GM04504 (cell line): ENCODE measurements at places on chromosomes 7 and 10.

DNA sequence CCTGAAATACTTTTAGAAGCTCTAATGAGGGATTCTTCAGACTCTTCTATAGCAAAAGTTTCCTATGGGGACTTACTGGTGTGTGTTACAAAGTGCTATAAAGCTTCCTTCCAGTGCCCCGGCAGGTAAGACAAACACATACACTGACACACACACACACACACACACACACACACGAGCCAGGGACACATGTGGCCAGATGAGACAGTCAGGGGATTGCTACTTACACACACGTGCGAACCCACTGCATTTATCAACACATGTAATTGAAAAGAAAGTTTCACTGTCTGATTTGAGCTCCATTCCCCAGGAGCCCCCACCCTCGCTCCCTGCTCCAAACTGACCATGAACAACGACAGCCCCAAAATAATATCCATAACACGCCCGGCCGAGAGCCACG, 119.8 kb downstream of the PRPF18 start:
- no peak for DNase-seq

DNA sequence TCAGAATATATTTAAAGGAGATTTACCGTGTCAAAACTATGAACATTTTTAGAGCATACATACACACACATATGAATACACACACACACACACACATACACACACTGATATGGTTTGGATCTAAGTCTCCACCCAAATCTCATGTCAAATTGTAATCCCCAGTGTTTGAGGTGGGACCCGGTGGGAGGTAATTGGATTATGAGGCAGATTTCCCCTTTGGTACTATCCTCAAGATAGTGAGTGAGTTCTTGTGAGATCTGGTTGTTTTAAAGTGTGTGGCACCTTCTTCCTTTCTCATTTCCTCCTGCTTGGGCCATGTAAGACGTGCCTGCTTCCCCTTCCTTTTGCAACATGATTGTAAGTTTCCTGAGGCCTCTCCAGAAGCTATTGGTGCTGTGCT, 515.0 kb upstream of the ZMIZ1 start:
- DNase-seq = no peak

DNA sequence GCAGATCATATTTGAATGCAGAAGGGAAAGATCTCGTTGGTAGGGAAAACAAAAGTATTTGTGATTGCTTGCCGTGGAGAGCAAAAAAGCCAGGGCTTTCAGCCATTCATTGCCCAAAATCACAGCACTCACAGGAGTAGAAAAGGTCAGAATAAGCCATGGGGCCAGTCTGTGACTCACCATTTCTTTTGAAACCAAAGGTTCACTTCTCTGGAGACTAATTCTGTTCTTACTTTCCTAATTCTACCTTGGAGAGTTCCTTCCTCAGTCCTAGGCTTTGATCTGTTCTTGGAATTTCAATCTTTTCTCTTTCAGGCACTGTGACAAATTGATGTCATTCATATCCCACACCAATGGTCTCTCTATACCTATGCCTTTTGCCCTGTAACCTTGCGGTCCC, 54.1 kb upstream of the FAM180A start:
- no peak for DNase-seq

DNA sequence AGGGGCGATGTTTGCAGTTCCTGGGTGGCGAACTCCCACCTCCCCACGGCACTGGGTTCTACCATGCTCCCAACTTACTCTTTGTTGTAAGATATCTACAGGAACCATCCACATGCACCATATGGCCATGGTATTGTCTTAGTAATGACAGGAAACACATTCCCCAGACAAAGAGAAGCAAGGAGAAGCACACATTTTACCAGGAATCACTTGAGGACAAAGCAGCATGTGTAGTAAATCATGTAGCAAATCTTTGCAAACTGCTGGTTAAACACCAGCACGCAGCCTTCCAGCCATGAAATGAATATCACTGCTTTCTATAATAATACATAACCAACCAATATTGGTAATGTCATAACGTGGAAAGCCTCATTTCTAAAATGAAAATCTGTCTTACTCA, 101.2 kb downstream of the NRP1 start:
- no peak for DNase-seq

DNA sequence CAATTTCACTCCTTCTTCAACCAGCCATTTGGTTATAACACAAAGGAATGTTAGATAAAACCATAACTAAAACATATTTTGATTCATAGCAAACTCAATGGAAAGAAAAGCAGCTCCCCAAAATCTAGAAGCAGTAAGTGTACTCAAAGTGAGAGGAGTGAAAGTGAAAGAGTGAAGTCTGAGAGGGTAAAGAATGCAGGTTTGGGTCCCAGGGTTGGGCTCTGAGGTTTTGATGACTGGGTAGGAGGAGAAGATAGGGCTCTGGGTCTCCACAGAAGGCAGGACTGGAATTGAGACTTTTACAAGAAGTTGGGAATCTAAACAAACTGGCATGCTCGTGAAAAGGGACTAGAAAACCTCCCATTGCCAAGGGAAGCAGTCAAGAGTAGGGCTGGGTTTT, 85.4 kb upstream of the RSU1 start:
- no peak for DNase-seq

GRCh38 chr10:67612577-67613537, 83.1 kb downstream of the CTNNA3 start:
- no peak for DNase-seq

DNA sequence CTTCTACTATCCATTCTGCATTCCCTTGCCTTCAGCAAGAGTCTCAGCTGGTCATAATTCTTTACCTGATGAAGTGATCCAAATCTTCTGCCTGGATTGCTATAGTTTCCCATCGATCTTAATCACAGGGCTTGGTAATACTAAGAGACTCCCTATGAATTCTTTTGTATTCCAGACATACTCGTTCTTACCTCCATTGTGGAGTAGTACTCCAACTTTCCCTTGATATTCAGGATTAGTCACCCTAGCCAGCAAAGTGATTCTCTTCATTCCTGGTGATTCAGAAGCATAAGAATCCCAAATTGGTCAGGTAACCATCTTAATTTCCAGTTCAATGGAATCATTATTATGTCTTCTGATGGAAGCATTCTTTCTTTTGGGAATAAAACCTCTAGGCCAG, 96.7 kb downstream of the TWIST1 start:
- DNase-seq = no peak

DNA sequence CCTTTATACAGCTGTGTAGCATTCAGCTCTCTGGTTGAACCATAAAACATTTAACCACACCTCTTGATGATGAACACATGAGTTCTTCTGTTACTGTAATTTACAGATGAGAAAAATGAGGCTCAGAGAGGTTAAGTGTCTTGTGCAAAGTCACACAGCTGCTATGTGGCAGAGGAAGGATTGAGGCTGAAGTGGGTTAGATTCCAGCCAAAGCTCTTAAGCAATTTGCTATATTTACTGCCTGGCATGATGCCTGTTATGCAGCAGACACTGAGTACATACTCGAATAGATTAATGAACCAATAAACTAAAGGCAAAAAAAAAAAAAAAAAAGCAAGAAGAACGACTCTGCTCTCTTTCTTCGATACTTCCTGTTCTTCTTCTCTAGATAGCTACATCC, 35.7 kb downstream of the GFRA1 start:
- DNase-seq = no peak

DNA sequence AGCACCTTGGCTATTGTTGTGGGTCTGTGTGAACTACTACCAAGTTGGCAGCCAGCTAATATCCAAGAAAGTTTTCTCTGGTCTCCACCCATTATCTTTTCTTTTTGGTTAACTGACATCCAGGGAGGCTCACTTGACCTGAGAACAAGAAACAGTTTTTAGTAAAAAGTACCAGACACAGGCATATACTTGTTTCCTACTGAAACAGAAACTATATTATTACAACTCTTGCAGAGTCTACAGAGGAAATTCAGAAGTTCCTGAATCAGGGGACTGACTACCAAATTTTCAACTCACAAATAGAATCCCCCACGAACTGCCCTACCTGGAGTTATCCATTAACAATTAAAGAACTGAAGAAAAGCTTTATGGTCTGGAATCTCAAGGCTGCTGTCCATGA, 168.9 kb downstream of the KCND2 start:
- DNase-seq = no peak

- DNase-seq = no peak
Observed at GRCh38 chr7:101201695-101202602, 1.1 kb upstream of the MOGAT3 start.

GRCh38 chr7:1028775-1029636, 15.3 kb upstream of the GPR146 start:
- peak; percentile 87 for DNase-seq

- no peak for DNase-seq
Observed at GRCh38 chr10:79020015-79020491, 48.7 kb upstream of the ZMIZ1 start.

DNA sequence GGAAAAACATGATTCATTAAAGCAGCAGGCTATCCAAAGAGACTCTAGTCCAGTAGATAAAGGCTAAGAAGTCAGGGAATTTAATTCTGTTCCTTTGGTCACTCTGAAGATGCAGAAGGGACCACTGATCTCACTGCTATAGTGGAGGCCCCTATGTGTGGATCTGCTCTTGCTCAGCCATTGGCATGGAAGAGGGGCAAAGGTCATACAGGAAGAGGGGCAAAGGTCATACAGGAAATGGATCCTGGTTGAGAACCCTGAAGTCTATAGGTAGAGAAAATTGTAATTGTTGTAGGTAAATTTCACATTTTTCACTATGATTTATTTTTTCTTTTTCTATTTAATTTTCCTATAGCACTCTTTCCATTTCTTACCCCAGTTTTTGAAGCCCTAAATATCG, 21.6 kb downstream of the OR2AE1 start:
- no peak for DNase-seq

DNA sequence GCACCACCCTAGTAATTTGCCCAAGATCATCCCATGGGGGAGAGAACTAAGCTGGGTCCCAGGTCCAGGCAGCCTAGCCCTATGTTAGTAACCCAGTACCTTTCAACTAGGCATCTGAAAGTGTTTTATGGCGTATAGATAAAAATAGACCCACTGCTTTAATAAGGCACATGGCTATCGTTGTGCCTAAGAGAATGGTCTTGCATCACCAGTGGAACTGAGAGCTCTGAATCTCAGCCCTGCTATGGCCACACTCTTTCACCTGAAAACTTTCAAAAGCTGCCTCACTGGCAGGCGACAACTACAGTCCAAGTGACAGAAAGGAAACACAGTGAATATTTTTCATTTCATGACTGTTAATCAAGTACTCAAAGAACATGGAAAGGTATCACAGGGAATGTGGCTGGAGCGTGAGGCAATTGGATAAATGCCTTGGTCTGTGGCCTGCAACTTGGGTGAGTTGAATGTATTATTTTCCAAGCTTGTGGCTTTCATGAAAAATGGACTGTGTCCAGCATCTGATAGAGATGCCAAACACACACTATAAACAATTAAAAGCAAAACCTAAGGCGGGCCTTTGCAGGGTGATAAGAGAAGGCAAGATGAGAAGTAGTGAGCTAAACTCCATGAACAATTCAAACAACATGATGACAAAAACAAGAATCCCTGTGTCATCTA, 18.0 kb upstream of the SFMBT2 start:
- no peak for DNase-seq

GRCh38 chr7:117005449-117005848, 52.1 kb downstream of the ST7 start:
- no peak for DNase-seq

DNA sequence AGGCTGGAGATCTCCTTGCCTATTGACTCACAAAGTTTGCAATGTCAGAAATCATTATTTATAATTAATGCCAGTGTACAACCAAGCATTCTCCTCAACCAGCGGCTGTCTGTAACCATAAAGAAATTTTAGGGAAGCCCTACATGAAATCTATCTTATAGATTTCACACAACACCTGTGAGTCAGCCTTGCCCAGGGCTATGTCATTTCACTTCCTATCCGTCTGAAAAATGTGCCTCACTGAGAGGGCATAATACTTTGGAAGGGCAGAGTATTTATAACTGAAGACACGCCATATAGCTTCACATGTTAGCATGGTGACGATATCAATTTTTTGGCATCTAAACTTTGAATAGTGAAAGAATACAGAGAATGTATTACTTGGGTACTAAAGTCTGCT, 296.6 kb upstream of the ETV1 start:
- DNase-seq = no peak

DNA sequence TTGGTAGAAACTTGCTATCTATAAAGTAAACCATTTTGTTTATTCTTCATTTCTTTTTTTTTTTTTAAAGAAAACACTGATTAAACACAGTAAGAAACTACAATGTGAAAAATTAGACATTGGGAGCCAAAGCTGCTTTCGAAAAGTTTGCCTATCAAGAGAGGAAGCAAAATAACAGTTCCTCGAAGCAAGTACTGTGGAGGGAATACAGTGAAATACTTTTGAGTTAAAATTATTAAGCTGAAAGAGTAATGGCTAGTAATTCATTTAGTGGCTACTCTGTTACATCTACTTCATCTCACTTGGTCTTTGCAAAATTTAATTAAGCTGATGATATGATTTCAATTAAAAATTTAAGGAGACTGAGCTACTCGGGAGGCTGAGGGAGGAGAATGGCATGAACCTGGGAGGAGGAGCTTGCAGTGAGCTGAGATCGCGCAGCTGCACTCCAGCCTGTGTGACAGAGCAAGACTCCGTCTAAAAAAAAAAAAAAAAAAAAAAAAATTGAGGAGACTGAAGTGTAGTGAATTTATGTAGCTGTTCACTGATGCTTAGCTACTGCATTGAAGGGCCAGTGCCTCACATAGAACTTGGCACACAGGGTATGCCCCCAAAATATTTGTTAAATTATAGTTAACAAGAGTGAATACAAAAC, 982.1 kb upstream of the MBL2 start:
- no peak for DNase-seq

DNA sequence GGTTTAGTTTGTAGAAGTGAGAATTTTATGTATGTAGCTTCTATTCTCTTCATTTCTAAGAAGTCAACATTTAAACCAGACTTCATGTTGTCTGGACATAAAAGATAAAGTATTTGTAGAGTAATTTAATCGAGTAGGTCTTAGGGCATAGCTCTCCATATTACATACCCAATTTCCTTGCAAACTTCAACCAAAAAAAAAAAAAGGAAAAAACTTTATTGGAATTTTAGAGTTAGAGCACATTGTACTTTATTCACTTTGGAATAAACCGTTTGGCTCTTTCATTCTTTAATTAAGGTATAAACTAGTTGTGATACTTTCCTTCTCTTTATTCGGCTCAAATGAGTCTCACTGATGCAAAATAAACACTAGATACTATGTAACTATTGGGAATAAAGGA, 36.0 kb downstream of the PTER start:
- no peak for DNase-seq

DNA sequence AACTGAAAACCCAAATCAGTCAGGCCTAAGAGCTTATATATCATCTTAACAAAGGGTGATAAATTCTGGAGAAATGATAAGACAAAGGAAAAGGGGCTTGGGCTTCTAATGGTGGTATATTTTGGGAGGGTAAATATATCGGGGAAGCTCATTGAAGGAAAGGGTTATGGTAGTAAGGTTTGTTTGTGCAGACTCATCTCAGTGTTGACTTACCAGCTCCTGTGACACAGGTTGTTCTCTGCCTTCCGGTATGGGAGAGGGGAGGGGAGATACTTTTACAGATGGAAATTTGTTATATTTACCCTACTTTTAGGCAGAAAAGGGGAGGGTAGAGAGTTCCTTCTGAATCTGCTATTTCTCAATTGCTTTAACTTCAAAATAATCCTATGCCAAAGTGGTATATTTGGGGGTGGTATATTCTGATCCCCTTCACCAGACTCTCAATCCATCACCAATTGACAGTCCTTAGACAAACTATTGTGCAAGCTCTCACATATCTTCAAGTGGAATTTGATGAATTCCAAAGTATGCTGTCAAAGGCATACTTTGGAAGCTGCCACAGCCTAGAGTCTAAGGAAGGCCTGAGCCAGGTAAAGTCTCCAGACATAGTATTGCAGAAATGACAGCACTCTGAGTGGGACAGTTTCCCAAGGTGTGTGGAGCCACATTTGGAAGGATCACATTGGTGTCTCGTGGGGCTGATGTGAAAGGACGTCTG, 13.3 kb upstream of the PAPSS2 start:
- DNase-seq = no peak
